ENCODE measurements at places on chromosomes 2 and 18.

DNA sequence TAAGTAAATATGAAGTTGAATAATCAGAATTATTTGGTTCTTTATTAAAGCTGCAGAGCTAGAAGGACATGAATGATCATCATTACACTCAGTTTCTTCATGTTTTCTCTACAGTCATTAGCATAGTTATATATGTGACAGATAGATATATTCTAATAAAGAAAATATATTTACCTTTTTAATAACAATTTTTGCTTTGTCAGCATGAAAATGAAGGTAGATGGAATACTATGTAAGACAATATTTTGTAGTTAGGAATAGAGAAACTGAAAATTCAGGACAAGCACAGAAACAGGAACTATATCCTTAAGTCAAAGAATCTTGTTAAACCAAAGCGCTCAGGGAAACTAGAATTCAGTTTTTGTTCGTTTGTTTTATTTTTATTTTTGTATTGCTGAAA, 649.9 kb upstream of the NRXN1 start:
- DNase-seq: no peak

DNA sequence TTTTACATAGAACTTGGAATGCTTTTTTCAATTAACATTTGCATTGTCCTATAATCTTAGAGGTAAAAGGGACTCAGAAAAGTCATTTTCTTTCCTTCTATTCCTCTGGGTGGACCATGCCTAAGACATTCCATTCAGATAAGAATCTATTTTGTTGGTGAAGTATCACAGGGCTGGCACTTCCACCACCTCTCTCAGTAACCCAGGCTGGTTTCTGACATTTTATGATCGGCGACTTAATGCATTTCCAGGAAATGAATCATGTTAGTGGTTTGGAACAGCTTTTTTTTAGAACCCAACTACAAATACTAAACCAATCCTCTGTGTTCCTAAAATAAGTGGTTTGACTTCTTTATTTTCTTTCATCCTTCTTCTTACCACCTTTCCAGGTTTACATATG, 27.0 kb downstream of the GAD1 start:
- peak; percentile 62 for DNase-seq

GRCh38 chr2:159165048-159165447, 121.5 kb downstream of the WDSUB1 start:
- DNase-seq: no peak

DNA sequence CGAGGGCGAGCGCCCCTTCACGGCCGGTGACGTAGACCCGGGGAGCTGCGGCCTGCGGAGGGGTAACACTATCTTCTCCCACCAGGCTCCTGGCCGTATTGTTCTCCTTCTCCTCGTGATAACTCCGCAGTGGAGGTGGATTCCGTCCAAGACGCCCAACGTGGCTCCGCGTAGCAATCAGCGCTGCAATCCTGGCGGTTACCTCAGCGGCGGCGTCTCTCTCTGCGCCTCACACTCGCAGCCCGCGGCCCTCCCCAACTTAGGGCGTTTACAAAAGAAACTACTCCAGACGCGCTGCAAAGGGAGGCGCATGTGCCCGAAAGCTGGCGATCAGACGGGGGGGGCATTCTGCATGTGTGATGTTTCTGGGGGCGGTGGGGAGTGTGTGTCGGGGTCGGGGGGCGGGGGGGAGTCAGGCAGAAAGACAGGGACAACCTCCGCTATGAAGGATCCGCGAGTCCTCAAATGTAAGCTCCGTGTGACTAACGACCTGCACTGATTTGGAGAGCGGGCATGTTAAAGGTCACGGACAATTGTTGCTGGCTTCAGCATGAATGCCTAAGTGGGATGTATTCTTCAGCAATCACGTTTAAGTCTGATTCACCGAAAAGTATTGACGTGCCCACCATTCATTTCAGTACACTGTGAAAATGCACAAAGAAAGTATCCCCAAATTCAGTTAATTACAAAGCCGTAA, 1.3 kb upstream of the ZNF516 start:
- DNase-seq: peak; percentile 74

DNA sequence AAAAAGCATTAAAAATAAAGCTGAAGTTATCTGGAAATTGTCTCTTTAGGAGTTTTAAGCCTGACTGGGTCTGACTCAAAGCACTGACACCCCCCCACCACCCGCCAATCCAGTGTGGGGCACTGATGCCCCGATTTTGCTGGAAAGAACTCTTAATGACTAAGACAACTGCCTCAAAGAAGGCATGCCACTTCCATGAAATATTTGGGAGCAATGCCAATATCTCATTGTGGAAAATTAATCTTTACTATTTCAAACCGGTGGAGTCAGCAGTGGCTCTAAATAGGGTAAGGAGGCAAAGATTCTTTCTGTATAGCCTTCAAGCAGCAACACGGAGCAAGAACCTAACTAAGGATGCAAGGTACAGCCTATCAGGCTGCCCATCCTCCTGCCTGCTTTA, 4.5 kb downstream of the FKBP7 start:
- no peak for DNase-seq

DNA sequence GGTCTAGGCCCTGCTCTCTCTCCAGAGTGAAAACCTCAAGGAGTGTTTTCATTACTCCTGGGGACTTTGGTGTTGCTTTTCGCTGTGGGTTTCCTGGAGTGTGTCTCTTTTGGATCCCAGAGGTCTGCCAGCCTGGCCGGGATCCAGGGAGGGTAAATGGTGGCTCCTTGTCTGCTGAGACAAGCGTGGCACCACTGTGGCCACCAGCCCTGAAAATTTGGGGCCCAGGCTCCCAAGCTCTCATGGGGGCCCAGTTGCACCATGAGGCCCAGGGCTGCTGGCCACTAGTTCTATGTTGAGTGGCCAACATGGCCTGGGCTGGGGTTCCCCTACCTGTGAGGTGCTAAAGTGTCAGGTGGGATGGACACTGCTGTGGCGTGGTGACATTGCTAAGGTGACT, 144.8 kb downstream of the CTIF start:
- no peak for DNase-seq

Measured in RKO (cell line).